Lower leg skin (tissue), 4 donors: ENCODE measurements at places on chromosomes 7 and 10. TPM values are rescaled to one million over a fixed set of nuclear protein-coding genes. Genes with fewer than 3 reads are reported as not detected.

Gene PRKAR1B
- 16.9 TPM for total RNA-seq

Gene MUC3A
- 0.67 TPM for total RNA-seq

Gene CFAP69
- 3.3 TPM for total RNA-seq

Gene AKR1B15
- total RNA-seq = not detected

Gene WDR86
- 1.4 TPM for total RNA-seq

Gene CTAGE4
- total RNA-seq = 7.5 TPM

Gene HOXA7
- total RNA-seq = 13.6 TPM

Gene PMPCB
- 43.3 TPM for total RNA-seq

Gene SH2D4B
- not detected for total RNA-seq

Gene DDC
- total RNA-seq = not detected

Gene NAT16
- not detected for total RNA-seq

Gene OR2A5
- total RNA-seq = not detected

Gene PNLIP
- 0.23 TPM for total RNA-seq

Gene SSC4D
- total RNA-seq = 0.71 TPM

Gene LDB3
- total RNA-seq = 2.9 TPM

Gene HSPA12A
- 9.9 TPM for total RNA-seq

Gene CUX1
- 44.6 TPM for total RNA-seq

Gene TFPI2
- total RNA-seq = not detected

Gene OR13A1
- total RNA-seq = not detected
